Thyroid gland (tissue), 4 donors: ENCODE measurements at places on chromosomes 5 and 9. TPM values are rescaled to one million over a fixed set of nuclear protein-coding genes. Genes with fewer than 3 reads are reported as not detected.

GRCh38 chr5:40446910-40447309 lies 232.8 kb upstream of the PTGER4 start:
- DNase-seq: no peak

DNA sequence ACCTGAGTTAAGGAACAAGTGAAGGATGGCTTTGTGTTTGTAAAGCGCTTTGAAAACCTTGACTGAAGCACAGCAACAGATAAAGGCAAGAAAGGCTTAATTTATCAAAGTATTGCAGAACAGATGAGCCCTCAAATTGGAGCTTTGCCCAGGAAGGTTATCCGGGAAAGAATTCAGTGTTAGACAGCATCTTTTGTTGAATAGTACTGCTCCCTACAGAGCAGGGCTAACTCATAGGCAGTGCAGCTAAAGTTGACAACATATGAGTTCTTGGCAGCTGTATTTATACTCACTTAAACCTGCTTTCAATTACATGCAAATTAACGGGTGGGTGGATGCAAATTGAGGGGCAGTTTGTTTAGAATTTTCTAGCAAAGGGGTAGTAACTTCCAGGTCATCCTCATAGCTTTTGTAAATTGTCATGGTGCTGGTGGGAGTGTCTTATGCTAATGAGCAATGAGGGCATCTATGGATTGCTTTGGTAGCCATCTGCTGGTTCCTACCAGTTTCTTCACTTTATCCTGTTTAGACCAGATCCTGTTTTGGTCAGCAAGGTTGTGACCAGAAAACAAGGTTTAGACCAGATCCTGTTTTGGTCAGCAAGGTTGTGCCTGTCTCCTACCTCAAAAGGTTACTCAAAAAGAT lies 105.8 kb downstream of the GDA start:
- DNase-seq: no peak

GRCh38 chr9:6901180-6901579 lies 143.4 kb downstream of the KDM4C start:
- no peak for DNase-seq

LVRN gene
- total RNA-seq: 1.2 TPM

LRRC26 gene
- not detected for total RNA-seq

SPAAR gene
- total RNA-seq: 2.6 TPM

PCDH1 gene
- 23.4 TPM for total RNA-seq
